IMR-90 (cell line): ENCODE measurements at places on chromosomes 3 and 15. TPM values are rescaled to one million over a fixed set of nuclear protein-coding genes. Genes with fewer than 3 reads are reported as not detected.

CHCHD6 gene
- 18.8 and 20.6 TPM in 2 replicates for total RNA-seq

CCDC80 gene
- total RNA-seq = 387 and 406 TPM in 2 replicates

KLHL24 gene
- total RNA-seq = 25.6 and 28.3 TPM in 2 replicates

NR2E3 gene
- total RNA-seq = under 0.01 and 0.56 TPM in 2 replicates

SERPINI1 gene
- total RNA-seq = 0.36 and 1.1 TPM in 2 replicates

ETV5 gene
- total RNA-seq = 20.1 and 25.3 TPM in 2 replicates

EPHA6 gene
- total RNA-seq = not detected in 2 replicates

ZNF860 gene
- total RNA-seq = 0.18 and 0.56 TPM in 2 replicates

CCDC66 gene
- total RNA-seq = 9.1 and 12.2 TPM in 2 replicates

SPINK8 gene
- total RNA-seq = not detected in 2 replicates

TEX9 gene
- 1.4 and 2.5 TPM in 2 replicates for total RNA-seq

GOLGA8K gene
- total RNA-seq = not detected in 2 replicates

KNG1 gene
- not detected in 2 replicates for total RNA-seq

NEK10 gene
- 6.6 and 7.5 TPM in 2 replicates for total RNA-seq

ROBO2 gene
- 14.5 and 17.2 TPM in 2 replicates for total RNA-seq

BFSP2 gene
- total RNA-seq = not detected in 2 replicates

SMCO1 gene
- total RNA-seq = not detected in 2 replicates

CFAP20DC gene
- 1.6 and 2.8 TPM in 2 replicates for total RNA-seq

CBLB gene
- 20.1 and 28.6 TPM in 2 replicates for total RNA-seq

WDR76 gene
- total RNA-seq = 25.8 and 28.9 TPM in 2 replicates

IL17RE gene
- 0.90 and 1.1 TPM in 2 replicates for total RNA-seq

BCL2A1 gene
- total RNA-seq = 2.5 and 4.5 TPM in 2 replicates
